CD8-positive, alpha-beta memory T cell (primary cell): ENCODE measurements at places on chromosomes 5 and 9.

DNA sequence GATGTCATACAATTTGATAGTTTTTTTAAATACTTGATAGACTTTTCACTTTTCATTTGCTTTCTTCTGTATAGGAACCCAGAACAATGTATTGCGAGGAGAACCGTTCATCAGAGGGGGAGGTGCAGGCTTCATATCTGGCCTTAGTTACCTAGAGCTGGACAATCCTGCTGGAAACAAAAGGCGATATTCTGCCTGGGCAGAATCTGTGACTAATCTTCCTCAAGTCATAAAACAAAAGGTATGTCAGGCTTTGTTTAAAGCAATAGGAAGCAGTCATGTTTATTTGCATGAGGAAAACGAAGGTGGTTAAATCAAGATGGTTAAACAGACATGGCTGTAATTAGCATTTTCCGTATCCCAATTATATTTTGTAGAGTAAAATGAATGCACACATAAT, 46.0 kb downstream of the C7 start:
- no peak for DNase-seq

- no peak for DNase-seq
Measured at GRCh38 chr5:95163079-95163478, 121.8 kb downstream of the MCTP1 start.

GRCh38 chr9:12441506-12441905, 251.7 kb upstream of the TYRP1 start:
- DNase-seq, result no peak

GRCh38 chr9:38286357-38286756, 106.1 kb upstream of the ALDH1B1 start:
- no peak for DNase-seq

DNA sequence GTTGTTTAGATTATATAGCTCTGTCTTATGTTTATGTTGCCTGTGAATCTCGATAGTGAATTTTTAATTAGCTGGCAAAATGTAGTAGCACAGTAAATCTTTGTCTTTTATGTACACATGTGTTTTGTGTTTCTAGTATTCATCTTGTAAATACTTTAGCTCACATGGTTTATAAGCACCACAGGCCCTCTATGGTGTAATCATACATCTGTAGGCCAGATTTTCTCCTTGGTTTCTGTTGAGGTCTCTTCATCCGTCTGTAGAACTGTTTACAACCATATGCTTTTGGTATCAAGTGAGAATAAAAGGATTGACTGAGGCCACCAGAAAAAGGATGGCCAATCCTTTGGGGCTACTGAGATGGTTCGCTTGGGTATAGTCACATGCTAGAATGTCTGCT, 45.0 kb downstream of the PRR16 start:
- DNase-seq, result no peak

DNA sequence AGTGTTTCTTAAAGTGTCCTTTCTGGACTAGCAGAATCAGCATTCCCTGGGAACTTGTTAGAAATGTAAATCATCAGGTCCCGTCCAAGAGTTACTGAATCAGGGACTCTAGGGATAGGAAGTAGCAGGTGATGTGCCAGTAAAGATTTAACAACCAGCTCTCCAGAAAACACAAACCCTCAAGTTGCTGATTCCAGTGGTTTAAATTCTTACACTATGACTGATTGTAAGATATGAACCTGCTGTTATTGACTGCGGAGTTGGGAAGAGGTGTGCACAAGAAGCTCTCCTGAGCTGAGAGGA, 39.1 kb upstream of the BASP1 start:
- no peak for DNase-seq

DNA sequence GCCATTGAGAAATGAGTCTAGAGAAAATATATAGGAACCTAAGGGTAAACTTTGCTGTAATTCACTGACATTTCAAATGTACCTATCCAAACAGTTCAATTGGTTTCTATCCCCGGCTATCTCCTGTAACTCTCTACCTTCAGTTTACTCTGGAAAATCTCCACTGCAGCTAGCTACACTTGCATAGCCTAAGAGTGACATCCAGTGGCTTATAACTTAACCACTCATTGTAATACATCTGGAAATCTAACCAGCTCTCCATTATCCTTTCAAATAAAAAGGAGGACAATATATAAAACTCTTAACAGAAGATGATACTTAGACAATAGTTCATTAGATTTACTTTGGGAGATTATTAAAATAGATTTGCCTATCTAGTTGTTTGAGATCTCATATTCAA, 35.3 kb upstream of the SPDL1 start:
- DNase-seq, result no peak

DNA sequence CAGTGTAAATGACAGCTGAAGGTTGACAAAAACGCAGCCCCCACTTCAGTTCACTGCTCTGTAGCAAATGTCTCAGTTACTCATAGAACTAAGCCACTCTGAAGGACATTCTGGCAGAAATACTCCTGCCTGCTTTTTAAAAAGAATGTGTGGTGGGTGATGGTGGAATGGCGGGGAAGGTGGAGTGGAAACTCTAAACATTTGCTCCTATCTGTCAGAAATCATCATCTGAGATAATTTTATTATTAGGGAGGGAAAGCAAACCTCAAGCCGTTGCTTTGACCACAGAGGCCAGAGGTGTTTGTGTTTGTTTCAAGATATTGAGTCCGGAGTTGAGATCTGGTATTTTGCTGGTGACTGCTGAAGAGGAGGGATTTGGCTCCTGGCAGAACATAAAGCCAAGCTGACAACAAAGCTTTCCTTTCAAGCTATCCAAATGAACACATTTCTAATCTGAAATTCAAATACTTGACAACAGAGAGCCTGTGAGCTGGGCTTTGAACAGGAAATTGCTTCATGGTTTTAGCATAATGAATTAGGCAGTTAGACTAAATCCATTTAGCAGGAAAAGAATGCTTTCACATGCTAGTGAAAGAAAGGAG, 362.7 kb downstream of the CSNK1G3 start:
- no peak for DNase-seq

- DNase-seq, result no peak
Measured at GRCh38 chr5:27947088-27947487, 908.7 kb upstream of the CDH9 start.

GRCh38 chr5:1831677-1832313, 30.6 kb downstream of the NDUFS6 start:
- DNase-seq, result no peak

GRCh38 chr5:33448118-33448517, 7.4 kb downstream of the TARS1 start:
- no peak for DNase-seq

DNA sequence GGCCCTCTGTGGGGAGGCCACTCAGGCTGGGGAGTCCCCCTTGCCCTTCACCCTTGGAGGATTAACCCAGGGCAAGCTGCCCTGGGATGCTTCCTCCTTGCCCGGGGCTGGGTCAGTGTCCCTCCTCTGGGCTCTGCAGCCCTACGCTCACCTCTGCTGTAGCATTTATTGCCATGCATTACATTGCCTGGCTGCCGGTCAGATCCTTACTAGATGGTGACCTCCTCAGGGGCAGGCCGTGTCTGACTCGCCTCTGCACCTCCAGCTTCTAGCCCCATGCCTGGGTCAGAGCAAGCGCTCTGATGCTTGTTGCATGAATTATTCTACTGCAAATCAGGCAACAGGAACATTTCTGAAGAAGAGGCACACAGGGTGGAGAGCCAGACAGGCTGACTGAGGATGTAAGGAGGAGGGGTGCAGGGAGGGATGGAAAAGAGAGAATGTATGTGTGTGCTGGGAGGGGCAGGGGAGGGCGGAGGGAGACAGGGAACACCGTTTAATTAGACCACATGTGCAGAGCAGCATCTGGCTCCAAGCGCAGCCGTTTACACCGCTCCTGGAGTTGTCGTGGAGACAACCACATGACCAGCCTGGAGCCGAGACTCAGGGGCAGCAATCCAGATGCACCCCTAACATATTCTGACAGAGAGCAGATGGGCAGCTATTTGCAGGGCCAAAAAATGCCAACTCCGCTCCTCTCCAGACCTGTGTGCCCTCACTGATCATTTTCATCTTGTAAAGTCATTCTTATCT, 117.0 kb downstream of the CRB2 start:
- DNase-seq, result no peak

- no peak for DNase-seq
Measured at GRCh38 chr9:110753731-110754231, 85.2 kb downstream of the MUSK start.

DNA sequence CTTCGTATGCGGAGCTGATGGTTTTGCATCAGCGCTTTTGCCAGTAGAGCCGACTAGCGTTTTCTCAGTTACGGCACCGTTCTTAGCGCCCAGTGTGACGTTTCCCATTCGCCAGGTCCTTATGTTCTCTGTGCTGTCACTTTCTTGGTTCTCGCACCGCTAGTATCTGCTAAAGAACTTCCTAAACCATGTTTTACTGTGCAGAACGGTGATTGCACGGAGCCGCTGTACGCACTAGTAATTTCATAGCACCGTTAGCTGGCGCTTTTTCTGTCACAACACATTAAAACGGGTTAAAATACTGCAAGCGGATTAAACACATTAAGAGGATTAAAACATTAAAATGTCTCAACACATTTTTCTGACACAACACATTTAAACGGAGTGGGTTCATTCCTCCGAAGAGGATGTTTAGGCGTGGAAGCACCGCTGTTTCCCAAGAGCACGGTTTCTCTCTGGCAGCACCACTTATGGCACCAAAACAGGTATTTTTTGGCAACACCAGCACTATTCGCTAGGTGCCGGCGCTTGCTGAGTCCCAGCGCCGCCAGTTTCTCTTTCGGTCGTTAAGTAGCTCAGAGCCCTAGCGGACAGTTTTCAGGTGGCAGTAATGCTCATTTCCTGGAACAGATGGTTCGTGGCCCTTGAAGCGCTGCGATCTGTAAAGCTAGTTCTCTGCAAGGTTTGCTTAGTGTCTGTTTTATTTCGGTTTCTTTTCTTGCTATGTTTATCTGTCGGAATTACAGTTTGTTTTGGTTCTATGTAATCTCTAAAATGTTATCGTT, 20.3 kb downstream of the ANXA2R start:
- peak; percentile 75 for DNase-seq

GRCh38 chr5:1214163-1214935, 10.8 kb upstream of the SLC6A18 start:
- DNase-seq, result peak; percentile 38

GRCh38 chr5:142363619-142363963, 38.8 kb upstream of the SPRY4 start:
- DNase-seq, result no peak

GRCh38 chr9:15642369-15642962, 89.6 kb downstream of the CCDC171 start:
- no peak for DNase-seq

- no peak for DNase-seq
Measured at GRCh38 chr5:72834924-72835323, 18.5 kb downstream of the TNPO1 start.

GRCh38 chr9:95505717-95506427, 10.9 kb downstream of the PTCH1 start:
- DNase-seq, result peak; percentile 57

GRCh38 chr5:153399595-153399994, 90.9 kb upstream of the GRIA1 start:
- no peak for DNase-seq

- DNase-seq, result no peak
Measured at GRCh38 chr9:98686961-98687855, 21.5 kb downstream of the GABBR2 start.

DNA sequence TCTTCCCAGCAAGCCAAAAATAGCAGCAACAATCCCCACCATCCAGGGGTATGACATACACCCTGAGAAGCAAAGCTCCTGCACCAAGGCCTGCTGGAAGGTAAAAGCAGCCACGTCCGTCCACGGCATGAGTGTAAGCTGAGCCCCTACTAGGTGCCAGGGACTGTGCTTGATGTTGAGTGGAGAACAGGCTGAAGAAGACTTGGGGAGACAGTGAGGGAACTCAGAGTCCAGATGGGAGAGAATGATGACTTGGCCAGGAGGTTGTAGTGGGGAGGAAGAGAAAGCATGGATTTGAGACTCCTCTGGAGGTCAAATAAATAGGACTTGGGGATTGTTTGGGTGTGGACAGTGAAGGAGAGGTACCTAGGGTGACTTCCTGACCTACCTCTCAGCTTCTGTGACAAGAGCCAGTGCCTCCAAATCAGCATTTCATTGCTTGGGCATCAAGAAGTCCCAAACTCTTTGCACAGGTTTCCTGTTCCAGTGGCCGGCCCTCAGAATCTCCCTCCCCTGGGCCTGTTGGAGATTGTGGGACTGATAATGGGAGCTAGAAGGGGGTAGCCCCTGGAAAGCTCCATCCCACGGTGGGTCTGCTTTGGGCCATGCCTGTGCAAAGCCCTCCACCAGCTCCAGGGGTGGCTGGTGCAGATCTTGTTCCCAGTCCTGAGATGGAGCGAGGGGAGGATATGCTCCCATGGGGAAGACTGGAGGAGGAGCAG, 58.3 kb upstream of the ADAMTS2 start:
- no peak for DNase-seq

DNA sequence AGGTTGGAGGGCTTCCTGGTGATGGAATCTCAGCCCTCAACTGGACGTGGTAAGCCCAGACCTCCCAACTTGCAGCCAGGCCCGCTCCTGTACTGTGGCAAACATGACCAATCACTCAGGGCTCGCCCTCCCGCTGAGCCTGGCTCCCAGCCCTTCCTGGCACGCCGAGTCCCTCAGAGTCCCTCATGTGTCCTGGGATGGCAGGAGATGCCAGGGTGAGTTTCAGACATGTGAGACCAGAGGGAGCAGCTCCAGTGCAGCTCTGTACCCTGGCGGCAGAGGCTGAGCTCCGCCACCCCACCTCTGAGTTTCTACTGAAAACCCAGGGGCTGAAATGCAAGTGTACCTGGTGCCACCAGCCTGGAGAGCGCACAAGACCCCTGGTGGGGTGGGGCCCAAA, 42.0 kb upstream of the RXRA start:
- no peak for DNase-seq

GRCh38 chr9:10230512-10230911, 382.3 kb downstream of the PTPRD start:
- no peak for DNase-seq

- DNase-seq, result no peak
Measured at GRCh38 chr5:151271336-151271735, 18.4 kb downstream of the GM2A start.

DNA sequence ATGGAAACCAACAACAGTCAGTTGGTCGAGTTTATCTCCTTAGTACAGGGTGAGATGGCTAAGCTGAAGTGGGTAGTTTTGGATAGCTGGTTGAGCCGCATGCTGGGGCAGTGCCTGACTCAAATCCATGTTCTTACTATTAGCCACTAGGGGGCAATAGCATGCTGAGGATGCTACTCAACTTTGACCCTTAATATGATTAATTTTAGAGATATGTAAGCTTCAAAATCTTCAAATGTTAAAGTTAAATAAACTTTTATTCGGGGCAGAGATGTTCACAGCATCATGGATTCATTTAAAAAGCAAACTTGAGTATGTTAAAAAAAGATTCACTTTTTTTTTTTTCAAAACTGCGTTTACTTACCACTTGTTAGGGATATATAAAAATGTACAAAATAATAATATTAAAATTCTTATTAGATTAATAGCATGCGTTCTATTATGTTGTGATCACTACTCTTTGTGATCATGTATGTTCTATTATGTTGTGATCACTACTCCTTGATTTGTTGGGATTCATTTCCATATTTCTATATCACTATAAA, 57.0 kb downstream of the C9orf153 start:
- DNase-seq, result peak; percentile 15
